ENCODE measurements at places on chromosomes 1 and 21.

- DNase-seq, result no peak
Measured at GRCh38 chr1:228352677-228353481, 53.8 kb downstream of the TRIM11 start.

GRCh38 chr1:212062832-212063438 is 27.4 kb downstream of the DTL start:
- no peak for DNase-seq

- DNase-seq, result no peak
Measured at GRCh38 chr21:42237577-42237976, 18.6 kb downstream of the ABCG1 start.

DNA sequence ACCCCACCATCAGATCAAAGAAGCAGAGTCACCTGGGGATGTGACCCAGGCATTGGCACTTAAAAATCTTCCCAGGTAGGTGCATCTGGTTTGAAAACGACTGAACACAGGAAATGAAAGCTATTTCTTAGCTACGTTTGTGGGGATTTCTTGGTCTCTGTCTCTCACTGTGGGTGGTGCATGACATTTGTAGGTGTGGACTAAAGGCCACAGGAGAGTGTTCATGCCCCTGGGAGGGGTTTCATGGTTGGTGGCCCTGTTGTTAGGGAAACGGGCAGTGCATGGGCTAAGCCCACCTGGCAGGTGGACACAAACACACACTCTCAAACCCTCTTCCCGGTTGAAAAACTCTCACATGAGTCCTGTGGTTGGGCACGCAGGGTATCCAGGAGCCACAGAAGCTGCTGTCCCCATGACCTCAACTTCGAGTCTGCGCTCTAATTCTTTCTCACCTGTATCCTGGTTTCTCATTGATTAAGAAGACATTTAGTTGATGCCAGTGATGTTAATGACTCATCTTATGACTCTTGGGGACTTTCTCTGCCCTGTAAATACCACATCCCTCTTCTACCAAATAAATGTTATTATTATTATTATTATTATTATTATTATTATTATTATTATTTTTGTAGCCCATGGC is 119.4 kb downstream of the MRPS6 start:
- DNase-seq, result no peak

DNA sequence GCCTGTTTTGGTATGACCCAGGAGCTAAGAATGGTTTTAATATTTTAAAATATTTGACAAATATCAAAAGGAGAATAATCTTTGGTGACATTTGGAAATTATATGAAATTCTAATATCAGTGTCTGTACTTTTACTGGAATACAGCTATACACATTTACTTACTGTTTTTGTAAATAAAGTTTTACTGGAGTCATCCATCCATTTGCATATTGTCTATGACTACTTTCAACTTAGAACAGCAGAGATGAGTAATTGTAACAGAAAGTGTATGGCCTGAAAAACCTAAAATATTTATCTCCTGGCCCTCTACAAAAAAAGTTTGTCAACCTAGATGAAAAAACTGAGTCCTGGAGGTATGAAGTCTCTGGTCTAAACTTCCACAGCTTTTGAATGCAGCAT is 5.8 kb upstream of the MAP3K7CL start:
- no peak for DNase-seq

GRCh38 chr1:205260948-205261732 is 33.4 kb downstream of the TMCC2 start:
- no peak for DNase-seq

DNA sequence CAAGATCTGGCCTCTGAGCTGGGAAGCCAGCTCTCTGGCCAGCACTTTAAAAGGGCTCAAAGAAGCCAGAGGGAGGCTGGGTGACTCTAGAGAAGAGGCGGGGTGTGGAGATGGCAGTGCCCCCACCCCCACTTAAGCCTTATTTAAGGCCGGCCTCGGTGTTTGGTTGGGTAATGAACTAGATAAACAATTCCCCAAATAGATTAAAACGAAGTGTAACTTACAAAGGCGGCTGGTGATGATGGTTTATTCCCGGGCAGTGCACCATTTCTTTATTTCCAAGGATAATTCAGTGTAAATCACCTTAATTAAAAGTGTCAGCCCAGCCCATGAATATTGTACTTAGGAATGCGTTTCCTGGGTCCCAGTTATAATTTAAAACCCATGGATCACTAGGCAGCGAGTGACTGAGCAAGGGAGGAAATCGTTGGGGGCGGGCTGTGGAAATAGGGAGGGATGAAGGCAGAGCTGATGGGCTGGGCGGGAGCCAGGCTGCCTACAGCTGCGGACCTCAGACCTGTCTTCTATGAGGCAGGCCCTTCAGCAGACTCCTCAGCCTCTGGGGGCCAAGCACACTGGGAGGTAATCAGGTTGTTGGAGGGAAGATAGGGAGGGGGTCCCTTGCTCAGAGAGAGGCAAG is 54.9 kb downstream of the TMEM53 start:
- DNase-seq, result no peak

GRCh38 chr1:32538887-32539583 is at the start of gene ZBTB8A:
TSS of gene ZBTB8A (plus strand) at chr1:32539427. CDS start at chr1:32592932, 53,505 bp downstream.
- peak; percentile 8 for DNase-seq

DNA sequence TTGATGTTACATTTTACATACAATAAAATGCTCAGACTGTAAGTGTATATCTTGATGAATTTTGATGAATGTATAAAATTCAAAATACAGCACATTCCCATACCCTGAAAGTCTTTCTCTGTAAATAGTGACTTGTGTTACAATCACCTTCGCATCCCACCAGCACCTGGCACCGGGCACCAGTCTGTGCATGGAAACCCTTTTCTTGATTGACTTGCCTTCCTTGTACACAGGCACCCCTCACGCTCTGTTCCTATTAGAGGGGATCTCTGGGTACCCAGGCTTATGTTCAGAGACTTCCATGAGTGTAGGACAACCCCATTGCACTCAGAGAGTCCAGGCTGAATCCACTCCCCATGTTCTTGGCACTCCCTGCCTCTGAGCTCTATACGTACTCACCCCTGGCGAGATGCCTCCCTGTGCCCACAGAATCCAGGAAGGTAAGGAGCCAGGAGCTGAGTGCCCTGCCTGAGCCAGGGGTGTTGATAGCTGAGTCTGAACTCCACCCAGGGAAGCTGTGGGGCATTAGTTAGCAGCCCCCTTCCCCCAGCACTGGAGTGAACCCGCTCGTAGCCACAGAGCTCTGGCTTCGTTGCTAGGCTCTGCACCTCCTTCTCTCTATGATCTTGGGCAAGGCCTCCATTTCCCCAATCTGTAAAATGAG is 22.5 kb upstream of the PKP1 start:
- DNase-seq, result no peak

- DNase-seq, result no peak
Measured at GRCh38 chr1:201173736-201174135, 16.9 kb upstream of the IGFN1 start.

GRCh38 chr1:70336050-70336449 is 18.5 kb downstream of the ANKRD13C start:
- no peak for DNase-seq

Measured in hypothalamus (tissue), 51 donors.